Left colon (tissue), 2 donors: ENCODE measurements at places on chromosomes 4 and X. TPM values are rescaled to one million over a fixed set of nuclear protein-coding genes. Genes with fewer than 3 reads are reported as not detected.

The PNCK gene
- 1.1 TPM for total RNA-seq

The DUSP9 gene
- not detected for total RNA-seq

The PCSK1N gene
- 21.4 TPM for total RNA-seq

The ARHGEF6 gene
- total RNA-seq = 2.1 TPM

The TRIML2 gene
- not detected for total RNA-seq

The UNC5C gene
- total RNA-seq = 5.9 TPM

The VCX gene
- total RNA-seq = not detected

The MRPS18C gene
- 37.7 TPM for total RNA-seq

The PNMA6F gene
- total RNA-seq = not detected

The DCLK2 gene
- 3.0 TPM for total RNA-seq

The GYPE gene
- total RNA-seq = 0.18 TPM

The MAP7D2 gene
- total RNA-seq = 1.4 TPM

The CDKL2 gene
- 1.1 TPM for total RNA-seq

The DAPP1 gene
- total RNA-seq = 2.0 TPM

The IBSP gene
- total RNA-seq = not detected

The SYTL5 gene
- total RNA-seq = 10.0 TPM

The UGT2A1 gene
- total RNA-seq = not detected

The TLR7 gene
- total RNA-seq = 0.27 TPM

The VSIG1 gene
- not detected for total RNA-seq

The SH3D19 gene
- 119 TPM for total RNA-seq

The NLGN4X gene
- total RNA-seq = 1.7 TPM

The EPGN gene
- total RNA-seq = not detected

The MAGEA10 gene
- not detected for total RNA-seq

The CXCL5 gene
- total RNA-seq = not detected

The SLC49A3 gene
- 10.7 TPM for total RNA-seq

The WDFY3 gene
- 51.8 TPM for total RNA-seq

The TMSB15C gene
- 0.37 TPM for total RNA-seq

The MAGEE2 gene
- total RNA-seq = not detected

The DUSP21 gene
- total RNA-seq = not detected

The DMRTC1 gene
- total RNA-seq = 0.40 TPM

The GAGE13 gene
- total RNA-seq = not detected

The CLNK gene
- not detected for total RNA-seq
